GF-D8 (cell line): ENCODE measurements at places on chromosomes 3 and 15.

- DNase-seq: no peak
These were observed 402.0 kb downstream of the AGBL1 start for GRCh38 chr15:86481720-86482119.

- no peak for DNase-seq
These were observed 1.8 kb upstream of the PCBP4 start for GRCh38 chr3:51968883-51969678.

- DNase-seq: no peak
These were observed 253.8 kb upstream of the IGF1R start for GRCh38 chr15:98394546-98394945.

- DNase-seq: no peak
These were observed 61.4 kb downstream of the LRRK1 start for GRCh38 chr15:100980410-100981046.

GRCh38 chr3:183265157-183265642 is 12.1 kb downstream of the B3GNT5 start:
- no peak for DNase-seq
